ENCODE measurements at places on chromosomes 12 and 14. TPM values are rescaled to one million over a fixed set of nuclear protein-coding genes. Genes with fewer than 3 reads are reported as not detected.

KCNA5 gene
- not detected for total RNA-seq

DNA sequence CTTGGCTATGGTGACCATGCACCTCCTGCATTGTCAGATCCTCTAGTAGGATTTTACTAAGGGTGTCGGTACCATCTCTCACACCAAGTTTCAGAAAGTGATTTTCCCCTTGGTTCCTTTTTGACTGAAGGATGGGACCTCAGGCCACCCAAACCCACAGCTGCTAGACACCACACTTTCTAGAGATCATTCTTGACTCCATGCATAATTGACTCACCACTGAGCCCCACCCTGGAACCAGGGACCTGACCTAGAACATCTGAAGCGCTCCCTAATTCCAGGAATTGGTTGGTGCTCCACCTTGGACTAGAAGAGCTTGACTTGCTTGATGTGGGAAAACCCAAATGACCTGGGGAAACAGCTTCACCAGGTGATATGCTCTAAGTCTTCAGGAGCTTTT is 206.8 kb upstream of the EGLN3 start:
- no peaks in the 10 kb centered on the region for H3K27me3 ChIP-seq
- no peaks in the 10 kb centered on the region for H3K36me3 ChIP-seq
- DNase-seq: no peak
- no peak overlapping the region for H3K4me3 ChIP-seq
- H3K4me1 ChIP-seq: no peaks in the 10 kb centered on the region

DNA sequence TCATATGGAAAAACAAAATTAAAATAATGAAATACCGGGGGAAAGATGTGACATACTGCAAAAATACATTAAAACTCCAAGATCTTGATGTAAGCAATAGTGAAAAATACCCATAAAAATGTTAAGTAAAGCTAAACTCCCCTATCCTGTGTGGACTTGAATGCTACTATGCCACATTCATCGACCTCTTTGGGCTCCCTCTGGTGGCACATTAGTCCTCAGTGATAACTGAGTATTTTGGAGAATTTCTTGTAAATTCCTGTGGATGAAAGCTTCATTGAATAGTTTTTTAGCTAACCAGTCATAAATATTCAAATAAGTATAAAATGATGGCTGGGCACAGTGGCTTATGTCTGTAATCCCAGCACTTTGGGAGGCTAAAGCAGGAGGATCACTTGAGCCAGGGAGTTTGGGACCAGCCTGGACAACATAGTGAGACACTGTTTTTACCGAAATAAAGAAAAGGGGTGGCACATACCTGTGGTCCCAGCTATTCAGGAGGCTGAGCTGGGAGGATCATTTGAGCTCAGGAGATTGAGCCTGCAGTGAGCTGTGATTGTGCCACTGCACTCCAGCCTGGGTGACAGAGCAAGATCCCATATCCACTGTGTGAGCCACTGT is 42.4 kb upstream of the SGPP1 start:
- H3K27ac ChIP-seq: no peak overlapping the region
- no peaks in the 10 kb centered on the region for H3K27me3 ChIP-seq
- H3K36me3 ChIP-seq: no peaks in the 10 kb centered on the region
- no peaks in the 10 kb centered on the region for H3K4me1 ChIP-seq
- no peak overlapping the region for H3K4me3 ChIP-seq

DNA sequence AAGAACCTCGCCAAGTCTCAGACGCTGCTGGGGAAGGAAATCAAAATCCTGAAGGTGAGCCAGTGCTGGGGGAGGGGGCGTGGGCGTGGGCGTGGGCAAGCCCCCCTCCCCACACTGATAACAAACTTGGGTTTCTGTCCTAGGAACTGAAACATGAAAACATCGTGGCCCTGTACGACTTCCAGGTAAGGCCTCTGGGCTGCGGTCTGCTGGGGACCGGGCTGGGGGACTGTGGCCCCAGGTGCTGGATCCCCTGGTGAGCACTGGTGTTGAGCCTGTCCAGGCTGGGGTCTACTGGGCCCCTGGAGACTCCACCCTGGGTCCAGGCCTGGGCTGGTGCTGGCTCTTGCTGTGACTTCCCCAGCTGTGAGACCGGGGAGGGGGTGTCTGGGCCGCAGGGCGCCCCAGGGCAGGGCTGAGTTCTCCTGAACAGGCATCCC is 1.2 kb downstream of the ULK1 start:
- H3K36me3 ChIP-seq: peaks cover 3% of the 10 kb centered on the region
- no peaks in the 10 kb centered on the region for H3K27me3 ChIP-seq
- peaks cover 15% of the 10 kb centered on the region for H3K4me1 ChIP-seq
- H3K4me3 ChIP-seq: peak overlapping the region; percentile 92

DNA sequence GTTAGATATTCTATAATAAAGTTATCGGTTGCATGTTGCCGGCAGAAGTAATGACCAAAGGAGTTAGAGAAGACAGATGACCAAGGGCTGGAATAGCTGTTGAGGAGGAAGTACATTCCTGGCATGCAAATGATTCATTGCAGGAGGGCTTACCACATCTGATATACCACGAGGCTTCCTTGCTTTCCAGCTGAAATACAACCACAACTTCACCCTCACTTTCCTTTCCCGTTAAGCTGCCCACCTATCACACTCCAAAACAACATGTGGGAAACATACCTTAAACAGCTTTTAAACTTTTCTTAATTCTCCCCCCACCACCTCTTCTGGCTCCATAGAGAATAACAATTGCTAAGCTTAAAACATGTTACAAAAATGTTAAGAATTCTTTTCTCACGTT is 594.1 kb downstream of the NRXN3 start:
- H3K4me1 ChIP-seq: no peaks in the 10 kb centered on the region
- no peaks in the 10 kb centered on the region for H3K36me3 ChIP-seq
- no peak for DNase-seq
- no peaks in the 10 kb centered on the region for H3K27me3 ChIP-seq
- H3K4me3 ChIP-seq: no peak overlapping the region

GRCh38 chr14:65413739-65414045 is 1.2 kb downstream of the FUT8 start:
- H3K27me3 ChIP-seq: no peaks in the 10 kb centered on the region
- H3K4me3 ChIP-seq: peak overlapping the region; percentile 99
- H3K4me1 ChIP-seq: peaks cover 50% of the 10 kb centered on the region
- no peak for DNase-seq
- peak overlapping the region; percentile 63 for H3K27ac ChIP-seq
- H3K36me3 ChIP-seq: no peaks in the 10 kb centered on the region
